Naive thymus-derived CD4-positive, alpha-beta T cell (primary cell): ENCODE measurements at places on chromosomes 7 and 10. TPM values are rescaled to one million over a fixed set of nuclear protein-coding genes. Genes with fewer than 3 reads are reported as not detected.

DNA sequence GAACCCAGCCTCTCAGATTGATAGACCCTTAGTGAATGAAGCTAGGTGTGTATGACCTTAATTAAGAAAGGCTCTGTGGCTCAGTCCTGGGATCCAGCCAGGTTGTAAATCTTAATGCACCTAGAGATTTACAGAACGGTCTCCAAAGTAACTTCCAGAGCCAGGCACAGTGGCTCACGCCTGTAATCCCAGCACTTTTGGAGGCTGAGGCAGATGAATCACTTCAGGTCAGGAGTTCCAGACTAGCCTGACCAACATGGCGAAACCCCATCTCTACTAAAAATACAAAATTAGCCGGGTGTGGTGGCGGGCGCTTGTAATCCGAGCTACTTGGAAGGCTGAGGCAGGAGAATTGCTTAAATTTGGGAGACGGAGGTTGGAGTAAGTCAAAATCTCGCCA is 24.3 kb downstream of the CALHM2 start:
- no peak for DNase-seq

- peak; percentile 9 for DNase-seq
Measured at GRCh38 chr10:43808136-43808535, 159.5 kb upstream of the ZNF32 start.

DNA sequence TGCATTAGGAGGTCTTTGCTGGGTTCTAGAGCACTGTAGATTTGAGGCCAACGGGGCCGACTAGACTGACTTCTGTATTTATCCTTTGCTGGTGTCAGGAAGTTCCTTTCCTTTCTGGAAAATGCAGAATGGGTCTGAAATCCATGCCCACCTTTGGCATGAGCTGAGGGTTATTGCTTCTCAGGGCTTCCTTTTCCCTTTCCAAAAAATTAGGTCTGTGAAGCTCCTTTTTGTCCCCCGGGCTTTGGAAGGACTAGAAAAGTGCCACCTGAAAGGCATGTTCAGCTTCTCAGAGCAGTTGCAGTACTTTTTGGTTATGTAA is 675 bp downstream of the IL6 start:
- DNase-seq = no peak

- DNase-seq = no peak
Measured at GRCh38 chr7:156324201-156324600, 316.4 kb upstream of the RNF32 start.

DNA sequence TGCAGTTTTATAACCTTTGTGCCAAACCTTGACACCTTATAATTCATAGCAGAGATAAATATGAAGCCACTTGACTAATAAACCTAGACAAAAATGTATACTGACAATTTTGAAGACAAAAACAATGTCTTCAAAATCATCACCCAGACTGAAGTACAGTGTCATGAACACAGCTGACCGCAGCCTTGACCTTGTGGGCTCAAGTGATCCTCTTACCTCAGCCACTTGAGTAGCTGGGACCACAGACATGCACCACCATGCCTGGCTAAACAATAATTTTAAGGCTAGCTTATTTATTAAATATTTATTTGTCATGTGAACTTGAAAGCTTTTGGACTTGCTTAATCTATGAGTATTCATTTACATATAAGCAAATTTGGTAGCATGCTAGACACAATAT is 24.3 kb downstream of the IL6 start:
- no peak for DNase-seq

DNA sequence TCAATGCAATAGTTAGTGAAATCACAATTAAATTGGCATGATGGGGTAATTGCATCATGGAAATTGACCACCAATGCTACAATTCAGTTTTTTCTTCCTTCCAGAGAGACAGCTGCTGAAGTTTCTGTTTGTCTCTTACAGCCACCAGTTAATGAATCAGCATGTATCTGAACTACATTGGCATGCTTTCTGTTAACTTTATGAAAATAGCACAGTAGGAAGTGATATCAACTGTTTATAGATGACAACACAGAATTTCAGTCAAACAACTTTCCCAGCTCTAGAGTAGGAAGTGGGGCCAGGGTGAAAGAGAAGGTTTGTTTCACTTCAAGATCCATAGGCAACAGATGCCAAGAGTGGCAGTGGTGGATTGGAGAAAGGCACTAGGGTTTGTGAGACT is 339.6 kb upstream of the VWC2 start:
- DNase-seq = no peak

GRCh38 chr10:48541144-48541795 is 63.6 kb downstream of the ARHGAP22 start:
- no peak for DNase-seq

Gene SAMD9
- 23.7 TPM for total RNA-seq

Gene SMO
- 0.11 TPM for total RNA-seq
